Left lung (tissue), 14 donors: ENCODE measurements at places on chromosomes 2 and 18. TPM values are rescaled to one million over a fixed set of nuclear protein-coding genes. Genes with fewer than 3 reads are reported as not detected.

DNA sequence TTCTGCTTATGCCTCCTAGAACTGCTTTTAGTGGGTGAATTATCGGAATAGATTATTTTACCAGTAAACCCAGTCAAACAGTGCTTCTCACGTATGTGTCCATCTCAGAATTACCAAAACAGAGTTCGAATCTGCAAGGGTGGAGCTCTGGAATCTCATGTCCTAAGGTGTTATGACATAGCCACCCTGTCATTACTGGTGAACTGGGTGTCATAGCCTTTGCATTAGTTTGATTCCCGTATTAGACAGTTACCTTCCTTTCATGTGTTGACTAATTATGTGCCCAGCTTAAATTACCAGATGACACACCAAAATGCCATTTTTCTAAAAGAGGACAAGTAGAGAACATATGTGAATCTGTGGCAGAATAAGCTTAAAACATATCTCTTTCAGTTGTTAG, 15.2 kb upstream of the KCNJ13 start:
- DNase-seq: no peak

DNA sequence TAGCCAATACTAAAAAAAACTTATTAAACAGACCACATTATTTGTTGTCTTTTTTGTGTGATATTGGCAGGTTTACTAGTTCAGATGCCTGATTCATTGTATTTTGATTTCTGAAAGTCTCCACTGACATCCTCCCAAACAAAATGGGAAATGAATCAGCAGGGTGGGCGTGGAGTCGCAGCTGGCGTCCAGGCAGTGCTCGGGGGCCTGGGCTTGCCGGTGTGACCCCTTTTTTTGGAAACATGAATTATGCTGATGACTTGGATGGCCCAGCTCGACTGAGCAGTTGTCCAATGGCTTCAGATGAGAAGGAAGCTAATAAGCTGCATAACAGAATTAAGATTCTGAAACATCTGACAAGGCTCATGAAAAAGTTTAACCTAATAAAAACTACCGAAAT, 1.7 kb upstream of the KCNG2 start:
- DNase-seq: no peak

Gene AGXT
- polyA plus RNA-seq: 0.13 TPM

Gene TEKT4
- 0.39 TPM for polyA plus RNA-seq
